ENCODE measurements at places on chromosomes 12 and 14.

GRCh38 chr14:86513564-86513963 is 983.6 kb downstream of the FLRT2 start:
- DNase-seq, result no peak

GRCh38 chr12:109092497-109093021 is 713 bp downstream of the ALKBH2 start:
- DNase-seq, result no peak

- no peak for DNase-seq
Measured at GRCh38 chr12:15689751-15690191, 99.4 kb downstream of the EPS8 start.

- DNase-seq, result no peak
Measured at GRCh38 chr14:44316647-44317440, 190.2 kb downstream of the FSCB start.

DNA sequence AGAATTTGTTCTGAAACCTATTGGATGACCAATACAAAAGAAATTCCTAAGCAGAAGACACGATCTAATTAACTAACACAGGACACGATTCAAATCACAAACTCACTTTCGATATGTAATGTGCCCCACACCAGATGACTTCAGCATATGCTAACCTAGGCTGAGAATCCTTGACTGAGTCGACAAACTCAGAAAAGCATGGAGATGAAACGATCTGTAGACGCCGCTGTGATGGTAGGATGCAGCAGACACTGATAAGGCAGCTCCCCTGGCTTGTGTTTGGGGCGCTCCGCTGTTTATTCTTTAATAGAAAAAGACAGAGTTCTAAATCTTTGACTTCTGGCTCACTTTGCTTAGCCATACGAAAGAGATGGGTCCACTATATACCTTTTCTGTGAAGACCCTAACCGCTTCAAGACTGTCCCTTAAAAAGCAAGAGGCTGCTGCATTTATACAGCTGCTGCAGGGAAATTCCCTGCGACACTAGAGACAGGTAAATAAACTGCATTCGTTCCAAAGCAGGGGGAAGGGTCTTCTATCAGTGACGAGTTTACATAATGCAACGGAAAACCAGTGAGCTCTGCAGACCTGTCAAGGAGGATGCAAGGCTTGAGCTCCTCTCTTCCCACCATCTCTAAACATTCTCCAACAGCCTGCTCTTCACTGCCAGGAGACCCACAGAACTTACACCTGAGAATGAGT is 929 bp downstream of the CHD8 start:
- DNase-seq, result no peak

DNA sequence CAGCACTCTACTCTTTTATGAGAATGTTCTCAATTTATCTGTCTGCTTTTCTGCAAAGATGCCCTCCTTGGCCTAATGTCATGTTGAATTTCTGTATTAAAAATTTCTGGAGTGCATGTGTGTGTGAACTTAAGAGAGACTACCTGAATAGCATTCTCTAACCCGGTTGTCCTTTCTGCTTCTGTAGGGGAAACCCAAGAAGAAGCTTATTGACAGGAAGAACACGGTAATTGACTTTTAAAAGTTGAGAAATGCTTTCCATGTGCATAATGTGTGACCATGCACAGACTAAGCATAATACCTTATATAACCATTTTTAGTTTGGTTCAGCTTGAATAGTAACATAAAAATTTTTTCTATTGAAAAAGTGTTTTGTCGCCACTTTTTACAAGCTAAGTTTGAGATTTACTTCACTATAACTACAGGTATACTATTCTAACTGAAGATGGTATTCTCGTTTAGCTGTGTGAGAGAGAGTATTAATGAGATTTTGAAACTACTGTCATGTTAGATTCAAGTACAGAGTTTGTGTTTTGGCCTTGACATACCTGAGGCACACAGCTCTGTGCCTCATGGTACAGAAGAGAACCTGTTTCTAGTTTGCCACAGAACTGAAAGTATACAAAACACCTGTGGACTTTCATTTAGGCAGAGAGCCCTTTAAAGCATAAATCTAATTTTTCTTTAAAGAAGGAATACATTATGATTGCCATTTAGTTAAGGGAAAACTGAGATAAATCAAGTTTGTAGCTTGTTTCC is 96.8 kb downstream of the TTLL5 start:
- DNase-seq, result no peak

DNA sequence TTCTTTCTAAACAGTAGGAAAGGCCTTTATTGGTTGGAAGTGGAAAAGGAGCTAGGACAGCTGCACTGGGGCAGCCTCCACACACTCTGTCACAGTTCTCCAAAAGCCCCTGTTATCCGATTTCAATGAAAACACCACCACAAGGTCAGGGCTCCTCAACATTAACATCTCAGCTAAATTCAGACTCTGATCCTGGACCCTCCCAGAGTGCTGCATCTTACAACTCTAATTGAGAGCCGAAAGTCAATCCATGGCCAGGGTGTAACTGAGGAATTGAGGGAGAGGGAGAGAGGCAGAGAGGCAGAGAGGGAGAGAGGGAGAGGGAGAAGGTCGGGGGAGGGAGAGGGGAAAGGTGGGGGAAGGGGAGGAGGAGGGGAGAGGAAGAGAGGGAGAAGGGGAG is 32.1 kb downstream of the DICER1 start:
- DNase-seq, result no peak

- DNase-seq, result no peak
Measured at GRCh38 chr12:96219700-96220206, 25.6 kb downstream of the ELK3 start.

DNA sequence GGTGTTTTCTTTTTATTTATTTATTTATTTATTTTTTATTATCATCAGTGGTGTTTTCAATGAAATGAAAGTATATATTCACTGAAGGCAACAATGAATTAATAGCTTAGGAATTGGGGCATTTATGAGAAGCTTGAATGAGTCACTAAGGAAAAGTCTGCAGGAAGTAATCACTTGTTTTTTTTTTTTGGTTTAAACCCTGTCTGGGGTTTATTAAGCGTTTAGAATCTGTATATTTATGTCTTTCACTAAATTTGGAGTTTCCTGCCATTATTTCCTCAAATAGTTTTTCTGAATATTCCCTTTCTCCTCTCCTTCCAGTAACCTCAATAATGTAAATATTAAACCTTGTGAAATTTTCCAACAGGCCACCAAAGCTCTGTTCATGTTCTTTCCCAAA is 85.5 kb downstream of the TESC start:
- DNase-seq, result no peak

DNA sequence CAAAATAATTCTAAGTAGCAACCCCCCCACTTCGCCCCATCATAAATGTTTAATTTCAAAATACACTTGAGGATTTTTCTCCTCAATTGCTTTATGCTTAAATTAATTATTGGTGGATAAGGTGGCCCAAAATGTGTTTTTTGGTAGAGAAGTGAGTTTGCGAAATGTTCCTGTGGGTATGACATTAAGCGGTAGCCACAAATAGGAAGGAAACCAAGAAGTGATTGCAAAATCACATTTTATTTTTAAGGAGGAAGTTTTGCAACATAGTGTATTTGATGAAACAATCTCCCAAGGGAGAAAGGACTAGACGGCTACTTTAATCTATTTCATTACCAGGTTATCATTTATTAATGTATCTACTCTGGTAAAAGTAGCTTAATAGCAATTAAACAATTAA is 25.5 kb downstream of the SLC25A3 start:
- no peak for DNase-seq

DNA sequence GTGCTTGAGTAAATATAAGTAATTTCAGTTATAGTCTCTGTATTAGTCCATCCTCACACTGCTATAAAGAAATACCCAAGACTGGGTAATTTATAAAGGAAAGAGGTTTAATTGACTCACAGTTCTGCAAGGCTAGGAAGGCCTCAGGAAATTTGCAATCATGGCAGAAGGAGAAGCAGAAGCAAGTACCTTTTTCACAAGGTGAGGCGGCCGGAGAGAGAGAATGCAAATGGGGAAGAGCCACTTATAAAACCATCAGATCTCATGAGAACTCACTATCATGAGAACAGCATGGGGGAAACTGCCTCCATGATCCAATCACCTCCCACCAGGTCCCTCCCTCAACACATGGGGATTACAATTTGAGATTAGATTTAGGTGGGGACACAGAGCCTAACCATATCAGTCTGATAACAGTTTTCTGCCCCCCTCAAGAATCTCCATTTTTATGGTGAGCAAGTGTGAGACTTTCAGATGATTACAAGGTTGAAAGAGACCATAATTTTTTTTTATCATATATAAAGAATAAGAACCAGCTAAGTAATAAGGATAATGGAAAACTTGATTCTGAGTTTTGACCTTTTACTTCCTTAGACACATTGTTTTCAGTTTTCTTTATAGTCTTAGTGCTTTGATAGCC is 35.6 kb downstream of the LEMD3 start:
- no peak for DNase-seq

DNA sequence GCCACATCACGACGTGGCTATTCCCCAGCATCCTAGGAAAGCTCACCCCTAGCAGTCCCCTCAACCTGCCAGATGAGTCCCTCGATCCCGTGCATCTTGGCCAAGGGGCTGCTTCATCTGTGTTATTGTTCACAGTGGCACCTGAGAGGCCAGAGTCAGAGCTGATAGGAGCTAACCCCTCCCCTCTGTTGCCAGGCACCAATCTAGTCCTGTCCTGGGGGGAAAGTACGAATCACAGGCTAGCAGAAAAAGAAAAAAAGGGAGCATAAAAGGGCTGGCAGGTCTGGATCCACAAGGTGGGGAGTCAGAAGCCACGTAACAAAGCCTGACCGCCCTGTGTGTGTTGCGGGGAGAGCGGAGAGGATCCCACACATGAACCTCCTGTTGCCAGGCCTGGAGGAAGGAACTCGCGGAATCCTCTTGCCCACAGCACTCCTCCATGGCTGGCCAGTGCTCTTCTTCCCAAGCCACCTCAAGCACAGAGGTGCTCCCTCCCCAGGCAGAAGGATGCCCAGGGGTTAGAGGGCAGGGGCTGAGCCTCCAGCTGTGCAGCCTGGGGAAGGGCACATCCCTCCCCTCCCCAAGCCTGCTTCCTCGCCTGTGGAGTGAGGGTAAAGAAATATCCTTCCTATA is 91.8 kb downstream of the ITPK1 start:
- no peak for DNase-seq

GRCh38 chr12:18327036-18327435 is 65.7 kb downstream of the PIK3C2G start:
- DNase-seq, result no peak

GRCh38 chr12:124790650-124791400 is 72.8 kb downstream of the SCARB1 start:
- DNase-seq, result no peak

GRCh38 chr14:86858591-86858990 is 1134.4 kb downstream of the GALC start:
- DNase-seq, result no peak

DNA sequence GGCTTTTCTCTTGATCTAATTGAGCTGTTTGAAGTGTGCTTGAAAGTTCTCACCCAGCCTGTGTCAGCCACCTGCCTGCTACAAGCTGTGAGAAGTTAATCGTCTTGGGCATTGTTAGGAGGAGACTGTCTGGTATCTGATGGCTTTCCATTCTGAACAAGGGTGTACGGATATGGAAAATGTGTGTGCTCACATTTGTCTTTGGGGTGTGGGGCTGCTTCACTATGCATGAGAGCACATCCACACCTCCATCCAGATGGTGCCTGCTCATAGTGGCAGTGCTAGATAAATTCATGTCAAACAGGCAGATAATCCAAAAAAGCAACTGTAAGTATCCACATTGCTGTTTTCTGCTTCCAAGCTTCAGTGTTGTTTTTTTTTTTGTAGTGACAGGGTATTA is 462.2 kb downstream of the DIO2 start:
- no peak for DNase-seq

DNA sequence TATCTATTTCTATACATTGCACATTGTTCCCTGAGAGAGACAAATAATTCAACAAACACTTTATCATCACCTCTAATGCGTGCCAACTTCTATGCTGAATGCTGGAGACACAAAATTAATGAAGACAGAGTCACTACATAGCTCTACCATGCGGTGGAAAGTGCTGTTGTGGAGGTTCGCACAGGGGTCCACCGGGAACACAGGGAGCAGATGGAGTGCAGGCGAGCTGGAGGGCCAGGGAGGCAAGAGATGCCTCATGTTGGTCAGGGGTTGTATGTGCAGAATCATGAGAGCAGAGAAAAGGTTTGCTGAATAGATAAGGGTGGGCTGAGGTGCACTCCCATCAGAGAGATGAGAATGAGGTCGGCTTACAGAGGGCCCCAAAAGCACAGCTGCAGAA is 25.2 kb downstream of the FAM234B start:
- DNase-seq, result peak; percentile 62

GRCh38 chr12:49538510-49539403 is at the start of gene KCNH3:
Gene KCNH3 (plus strand): TSS chr12:49539030. CDS start chr12:49539417, 387 bp downstream.
- DNase-seq, result peak; percentile 91

GRCh38 chr14:100035700-100036099 is 29.5 kb upstream of the EVL start:
- DNase-seq, result no peak

DNA sequence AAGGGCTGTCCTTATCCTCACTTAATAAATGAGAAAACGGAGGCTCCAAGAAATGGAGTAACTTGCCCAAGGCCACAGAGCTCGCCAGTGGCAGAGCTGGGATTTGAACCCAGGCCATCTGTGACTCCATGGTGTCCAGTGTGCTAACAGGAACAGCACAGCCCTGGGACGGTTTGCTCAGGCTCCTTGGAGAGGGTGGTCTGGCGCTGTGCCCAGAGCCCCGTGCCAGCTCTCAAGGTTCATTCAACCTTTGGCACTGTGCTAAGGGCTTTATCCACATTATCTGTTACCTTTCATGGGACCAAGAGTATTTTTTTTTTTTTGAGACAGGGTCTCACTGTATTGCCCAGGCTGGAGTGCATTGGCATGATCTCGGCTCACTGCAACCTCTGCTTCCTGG is 8.1 kb downstream of the DAO start:
- DNase-seq, result no peak

DNA sequence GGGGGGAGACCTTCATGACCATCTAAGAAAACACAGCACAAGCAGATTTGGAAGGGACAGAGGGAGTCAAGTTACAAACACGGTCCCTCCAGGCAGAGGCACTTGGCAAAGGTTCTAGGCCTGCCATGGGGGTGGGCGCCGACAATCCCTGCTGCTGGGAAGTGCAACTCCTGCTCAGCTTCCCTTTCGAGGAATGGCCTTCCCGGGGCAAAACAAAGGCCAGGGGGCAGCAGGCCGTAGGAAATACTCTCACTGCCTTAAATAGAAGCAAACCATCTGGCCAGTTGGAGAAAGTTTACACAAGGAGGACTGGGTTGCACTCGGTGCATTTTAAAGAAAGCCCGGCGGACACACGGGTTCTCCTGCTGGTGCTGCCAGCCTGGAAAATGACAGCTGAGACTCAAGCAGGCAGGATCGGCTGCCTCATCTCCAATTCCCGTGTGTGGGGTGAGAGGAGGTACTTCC is 65.8 kb downstream of the ITPK1 start:
- no peak for DNase-seq

- DNase-seq, result no peak
Measured at GRCh38 chr12:69751476-69751875, 12.8 kb downstream of the RAB3IP start.

- DNase-seq, result no peak
Measured at GRCh38 chr14:53550776-53551175, 397.7 kb upstream of the DDHD1 start.

- DNase-seq, result no peak
Measured at GRCh38 chr14:68736471-68736871, 56.4 kb downstream of the ZFP36L1 start.

Measured in Right ventricle myocardium inferior (tissue), 1 donor.